ENCODE measurements at places on chromosomes 12 and 14.

GRCh38 chr12:78120866-78121560 is 290.3 kb downstream of the NAV3 start:
- no peak for DNase-seq

GRCh38 chr12:48221645-48222044 is 18.6 kb upstream of the OR10AD1 start:
- no peak for DNase-seq

GRCh38 chr12:12736759-12737676 is 19.9 kb downstream of the CDKN1B start:
- no peak for DNase-seq

DNA sequence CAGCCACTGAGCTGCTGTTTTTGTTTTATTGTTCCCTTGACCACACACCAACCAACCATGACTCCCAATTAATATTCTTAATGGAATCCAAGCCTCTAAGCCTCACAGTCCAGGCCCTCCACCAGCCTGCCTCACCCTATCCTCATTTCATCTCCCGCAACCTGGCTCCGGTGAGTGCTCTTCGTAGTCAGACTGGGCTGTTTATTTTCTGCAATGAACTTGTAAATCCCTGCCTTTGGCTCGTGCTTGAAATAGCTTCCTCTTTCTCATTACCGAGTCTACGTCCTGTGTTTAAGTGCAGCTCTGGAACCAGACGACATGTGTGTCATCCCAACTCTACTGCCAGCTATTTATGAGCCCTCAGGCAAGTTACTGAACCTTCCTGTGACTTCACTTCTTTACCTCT is 12.4 kb upstream of the ETFBKMT start:
- no peak for DNase-seq

GRCh38 chr12:59600171-59600570 is 4.3 kb downstream of the SLC16A7 start:
- no peak for DNase-seq

GRCh38 chr12:108759924-108760323 is 28.6 kb upstream of the CORO1C start:
- no peak for DNase-seq

DNA sequence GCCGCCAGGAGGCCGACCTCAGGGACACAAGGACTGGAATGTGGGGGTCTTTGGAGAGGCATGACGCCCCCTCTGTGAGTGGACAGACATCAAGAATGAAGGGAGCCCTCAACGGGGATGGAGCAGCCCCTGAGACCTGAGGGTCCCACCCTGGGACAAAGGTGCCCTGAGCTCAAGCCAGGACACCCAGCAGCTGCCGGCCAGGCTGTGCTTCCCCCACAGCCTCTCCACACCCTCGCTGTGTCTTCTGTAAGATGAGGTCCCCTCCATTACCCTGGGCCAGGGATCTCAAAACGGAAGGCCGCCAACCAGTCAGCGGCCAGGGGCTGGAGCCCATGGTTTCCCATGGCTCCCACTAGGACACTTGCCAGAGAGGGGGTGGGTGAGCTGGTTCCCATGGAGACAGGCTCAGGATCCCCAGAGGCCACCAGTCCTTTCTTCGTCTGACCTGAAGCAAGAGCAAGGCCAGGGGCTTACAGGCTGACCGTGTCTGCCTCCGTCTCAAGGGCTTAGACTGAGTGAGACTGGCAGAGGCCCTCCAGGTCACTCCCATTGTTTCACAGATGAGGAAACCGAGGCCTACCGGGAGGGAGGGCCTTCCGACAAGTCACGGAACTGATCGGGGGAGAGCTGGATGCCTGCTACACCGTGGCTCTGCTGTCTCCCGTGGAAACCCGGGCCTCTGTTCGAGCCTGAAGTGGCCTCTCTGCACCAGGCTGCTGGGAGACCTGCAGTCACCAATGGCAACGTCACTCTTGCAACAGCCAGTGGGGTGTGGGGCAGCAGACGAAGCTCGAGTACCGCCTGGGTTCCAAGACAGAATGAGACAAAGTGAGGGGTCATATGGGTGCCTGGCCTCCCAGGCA is 91.7 kb upstream of the DIO3 start:
- no peak for DNase-seq

- DNase-seq, result no peak
Observed at GRCh38 chr12:108637222-108637971, 3.7 kb upstream of the SELPLG start.

DNA sequence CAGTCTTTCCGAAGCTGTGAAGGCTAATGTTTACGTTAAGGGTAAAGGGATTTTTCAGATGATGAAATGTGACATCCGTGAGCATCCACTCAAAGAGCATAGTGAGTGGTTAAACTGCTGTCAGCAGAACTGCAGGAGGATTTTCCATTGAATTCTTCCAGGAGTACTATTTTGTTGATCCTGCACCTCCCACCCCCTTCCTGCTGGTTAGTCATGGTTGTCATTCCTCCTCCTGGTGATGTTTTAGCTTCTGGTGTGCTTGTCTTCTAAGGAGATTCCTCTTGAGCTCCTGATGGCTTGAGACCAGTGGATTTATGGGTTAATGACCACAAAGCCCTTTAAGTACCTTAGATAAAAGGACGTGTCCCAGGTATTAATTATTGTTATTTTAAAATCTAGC is 2.4 kb upstream of the GPRC5D start:
- DNase-seq, result no peak

- DNase-seq, result no peak
Observed at GRCh38 chr12:47249719-47250357, 170.1 kb upstream of the AMIGO2 start.

GRCh38 chr12:90910958-90911357 is 44.0 kb downstream of the CCER1 start:
- DNase-seq, result no peak

DNA sequence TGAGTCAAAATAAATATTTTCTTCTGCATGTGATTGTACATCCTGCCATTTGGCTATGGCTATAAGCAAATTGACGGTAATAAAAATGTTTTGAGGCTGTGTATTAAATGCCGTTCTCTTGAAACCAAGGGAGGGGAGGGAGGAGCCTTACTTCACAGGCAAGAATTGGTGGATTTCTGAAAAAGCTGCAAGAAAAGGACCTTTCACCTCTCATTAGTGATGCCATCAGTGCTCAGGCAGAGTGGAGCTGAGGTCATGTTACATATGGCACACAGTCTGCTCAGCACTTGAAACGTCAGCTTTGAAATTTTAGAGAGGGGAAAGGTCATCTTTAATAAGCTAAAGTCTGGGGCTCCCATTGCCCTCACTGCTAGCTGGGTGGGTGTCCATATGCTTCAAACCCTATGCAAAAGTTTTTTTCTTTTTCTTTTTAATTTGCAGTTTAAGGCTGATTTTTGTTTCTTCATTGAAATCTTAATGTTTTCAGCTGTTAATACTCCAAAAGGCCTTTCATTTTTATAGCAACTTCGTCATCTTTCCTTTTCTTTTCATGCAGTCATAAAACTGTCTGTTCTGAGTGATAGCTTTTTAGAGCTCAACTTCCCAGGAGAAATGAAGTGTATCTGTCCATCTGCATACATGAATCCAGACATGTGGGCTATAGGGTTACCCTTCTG is 9.8 kb upstream of the SIX1 start:
- no peak for DNase-seq

DNA sequence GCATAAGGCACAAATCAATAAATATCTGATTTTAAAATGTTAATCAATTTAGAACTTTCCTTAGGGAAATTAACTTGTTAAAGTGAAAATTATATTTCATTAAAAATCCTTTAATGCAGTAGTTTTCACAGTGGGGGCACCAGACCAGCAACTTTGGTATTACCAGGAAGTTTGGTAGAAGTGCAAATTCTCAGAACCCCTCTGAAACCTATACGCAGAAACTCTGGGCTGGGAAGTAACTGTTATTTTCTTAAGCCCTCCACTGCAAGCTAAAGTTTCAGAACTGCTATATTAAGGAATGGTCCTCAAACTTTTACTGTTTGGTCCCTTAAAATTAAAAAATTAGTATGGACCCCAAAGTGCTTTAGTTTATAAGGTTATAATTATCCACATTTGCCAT is 35.7 kb downstream of the GNPTAB start:
- DNase-seq, result no peak

DNA sequence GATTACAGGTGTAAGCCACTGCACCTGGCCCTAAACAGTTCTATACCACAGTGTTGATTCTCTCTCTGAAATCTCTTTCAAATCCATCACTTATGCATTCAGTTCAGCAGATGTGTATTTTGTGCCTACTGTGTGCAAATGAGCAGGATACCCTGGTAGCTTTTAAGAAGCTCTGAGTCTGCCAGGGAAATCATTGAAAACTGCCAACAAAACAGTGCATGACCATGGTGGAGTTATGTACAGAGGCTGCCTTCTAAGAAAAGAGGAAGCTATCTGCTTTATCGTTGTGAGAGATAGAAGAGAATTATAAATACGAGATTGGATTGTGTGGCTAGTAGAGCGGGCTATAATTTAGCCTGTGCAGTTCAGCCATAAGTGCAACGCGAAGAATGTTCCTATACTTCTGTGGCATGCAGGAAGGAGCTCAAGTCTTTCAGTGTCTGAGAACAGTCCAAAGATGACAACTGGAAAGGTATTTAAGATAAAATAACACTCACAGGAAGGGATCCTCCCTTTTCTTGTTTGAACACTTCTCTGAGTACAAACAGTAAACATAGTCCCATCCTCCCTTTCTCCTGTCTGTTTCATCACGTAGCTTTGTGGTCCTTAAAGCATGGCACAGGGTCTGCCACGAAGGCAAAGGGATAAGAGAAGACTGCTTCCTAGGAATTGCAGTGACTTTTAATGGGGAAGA is 4.3 kb downstream of the DIP2B start:
- no peak for DNase-seq

- no peak for DNase-seq
Observed at GRCh38 chr12:42196723-42197603, 41.1 kb downstream of the YAF2 start.

DNA sequence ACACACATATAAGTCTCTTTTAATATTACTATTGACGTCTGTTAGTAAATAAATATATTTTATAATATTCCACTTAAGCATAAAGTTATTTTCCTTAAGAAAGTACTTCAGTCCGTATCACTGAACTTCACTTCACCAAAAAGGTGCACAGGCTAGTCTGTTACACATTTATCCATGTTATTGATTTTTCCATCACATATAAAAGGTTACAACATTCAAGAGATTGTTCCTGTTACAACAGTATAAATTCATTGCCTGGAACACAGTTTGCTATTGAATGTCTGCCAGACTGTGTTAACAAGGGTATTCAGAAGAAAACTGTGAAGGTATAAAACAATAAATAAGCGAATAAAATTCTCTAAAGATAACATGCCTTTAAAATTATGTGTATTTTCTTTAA is 175.9 kb downstream of the NTS start:
- DNase-seq, result no peak

DNA sequence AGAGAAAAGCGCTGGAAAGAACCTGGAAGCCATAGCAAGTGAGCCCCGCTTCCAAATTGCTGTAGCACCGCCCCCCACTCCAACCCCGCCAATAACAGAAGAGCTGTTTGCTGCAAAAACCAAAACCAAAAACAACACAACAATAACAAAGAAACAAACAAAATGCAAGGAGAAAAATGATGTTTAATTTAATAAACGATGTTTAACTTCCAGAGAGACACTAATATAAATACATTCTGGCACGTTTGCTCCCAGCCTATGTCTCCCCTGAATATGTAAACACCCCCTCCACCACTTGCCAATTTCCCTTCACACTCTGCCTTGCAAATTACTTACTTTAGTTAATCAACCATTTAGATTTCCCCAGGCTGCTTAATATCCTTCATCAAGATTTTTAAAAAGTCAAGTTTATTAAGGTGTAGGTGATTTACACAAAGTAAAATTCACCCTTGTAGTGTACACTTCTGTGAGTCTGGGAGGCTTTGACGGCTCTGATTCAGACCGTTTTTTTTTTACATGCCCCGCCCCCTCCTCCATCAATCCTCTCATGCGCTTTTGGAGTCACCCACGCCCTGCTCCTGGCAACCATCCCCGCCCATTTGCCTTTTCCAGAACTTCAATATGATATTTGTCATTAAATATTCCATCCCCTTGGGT is 482 bp upstream of the IFI27L2 start:
- DNase-seq, result no peak

DNA sequence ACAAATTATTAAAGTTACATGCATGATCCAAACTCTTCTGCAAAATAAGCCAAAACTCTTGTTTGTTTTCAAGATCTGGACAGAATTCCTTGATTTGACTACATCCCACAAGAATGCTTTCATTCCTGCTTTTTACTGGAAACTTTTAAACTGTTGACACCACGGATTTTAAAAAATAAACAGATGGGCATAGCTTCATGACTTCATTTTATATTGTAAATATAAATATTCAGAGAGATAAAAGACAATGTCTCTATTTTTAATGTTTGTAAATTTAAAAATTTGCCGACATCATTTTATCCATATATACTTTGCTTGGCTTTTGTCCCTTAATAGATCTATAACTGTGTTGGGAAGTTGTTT is 134.3 kb upstream of the DCN start:
- DNase-seq, result no peak

GRCh38 chr14:53942970-53943750 is 13.5 kb downstream of the BMP4 start:
- no peak for DNase-seq

- DNase-seq, result no peak
Observed at GRCh38 chr12:96902076-96902475, 5.0 kb upstream of the NEDD1 start.

DNA sequence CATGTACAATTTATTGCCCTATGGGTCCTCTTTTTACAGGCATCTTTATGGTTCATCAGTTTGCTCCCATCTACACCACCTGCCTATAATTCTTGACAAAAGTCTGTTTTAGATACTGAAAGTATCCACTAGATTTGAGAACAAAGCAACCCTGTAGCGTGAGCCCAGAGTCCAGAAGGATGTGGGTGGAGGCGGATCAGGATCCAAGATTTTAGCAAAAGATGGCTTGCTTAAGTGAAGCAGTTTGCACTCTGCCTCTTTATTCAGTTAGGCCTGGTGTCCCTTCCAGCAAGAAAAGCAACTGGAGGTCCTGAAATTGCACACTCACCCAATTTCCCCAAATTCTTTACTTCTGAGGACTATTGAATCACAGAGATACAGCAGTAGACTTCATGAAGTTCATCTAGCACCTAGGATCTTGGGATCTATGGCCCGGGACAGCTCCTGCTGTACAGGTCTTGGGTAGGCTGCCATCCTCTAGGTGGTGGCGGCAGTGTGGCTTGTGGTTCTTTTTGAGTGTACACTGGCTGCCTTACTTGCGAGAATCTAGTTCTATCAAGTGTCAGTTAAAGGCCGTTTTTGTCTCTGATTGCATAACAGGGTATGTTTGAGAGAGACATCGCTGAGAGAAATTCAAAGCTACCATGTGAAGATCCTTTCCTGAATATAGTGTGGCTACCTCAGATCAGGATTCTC is 873.2 kb downstream of the NRXN3 start:
- no peak for DNase-seq

DNA sequence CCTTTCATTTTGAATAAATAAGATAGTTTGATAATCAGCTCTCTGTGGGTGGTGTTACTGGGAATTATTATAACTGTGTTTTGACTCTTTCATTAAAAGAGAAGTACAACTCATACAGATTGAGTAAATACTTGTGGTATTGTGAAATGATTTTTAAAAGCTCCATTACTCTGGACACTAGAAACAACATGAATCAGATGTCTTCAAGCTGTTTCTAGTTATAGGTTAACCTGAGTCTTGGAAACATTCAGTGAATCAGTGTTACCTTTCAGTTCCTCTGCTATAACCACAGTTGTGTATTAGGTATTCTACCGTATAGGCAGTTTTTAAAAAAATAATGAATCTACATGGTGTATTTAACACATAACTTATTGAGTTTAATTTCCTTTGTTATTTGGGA is 128.4 kb upstream of the SSTR1 start:
- DNase-seq, result no peak

GRCh38 chr12:41074473-41074769 is 113.7 kb upstream of the PDZRN4 start:
- DNase-seq, result no peak

- DNase-seq, result no peak
Observed at GRCh38 chr14:59772233-59772632, 98.3 kb downstream of the RTN1 start.
